A172 (cell line): ENCODE measurements at places on chromosomes 13 and 19. TPM values are rescaled to one million over a fixed set of nuclear protein-coding genes. Genes with fewer than 3 reads are reported as not detected.
A peak's percentile ranks its signal among the peaks of the same experiment; 100 is the strongest.

Gene ZNF264
- total RNA-seq = 20.5 and 33.3 TPM in 2 replicates

DNA sequence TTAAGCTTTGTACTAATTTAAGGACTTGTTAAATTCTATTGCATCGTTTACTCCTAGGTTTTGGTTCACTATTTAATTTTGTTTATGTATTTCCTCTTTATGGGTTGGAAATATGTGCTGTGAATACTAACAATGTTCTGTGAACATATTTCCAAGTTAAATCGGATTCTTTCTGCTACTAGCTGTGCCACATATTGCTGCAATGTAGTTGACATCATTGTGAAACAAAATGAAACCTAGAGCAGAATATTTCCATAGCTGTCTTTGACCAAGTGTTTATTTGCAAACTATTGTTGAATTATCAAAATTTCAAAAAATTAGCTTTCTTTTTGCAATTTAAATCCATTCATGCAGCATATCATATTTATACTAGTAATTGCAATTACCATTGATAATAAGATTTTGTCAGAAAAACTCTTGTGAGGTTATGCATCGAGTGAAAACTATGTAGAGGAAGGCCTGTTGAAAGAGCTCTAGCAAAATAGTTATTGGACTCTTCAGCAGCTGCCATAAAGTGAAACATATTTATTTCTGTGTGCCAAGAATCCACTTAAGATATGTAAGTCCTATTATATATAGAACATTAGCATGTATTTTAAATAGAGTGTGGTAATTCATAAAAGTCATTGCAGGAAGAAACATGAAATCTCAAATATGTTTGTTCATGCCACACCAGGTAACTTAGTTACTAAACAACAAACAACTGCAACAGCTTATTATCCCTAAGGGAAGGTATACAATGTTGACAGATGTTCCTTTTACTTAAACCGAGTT lies 575.1 kb downstream of the SLITRK6 start:
- no peak for DNase-seq

- DNase-seq = no peak
Observed at GRCh38 chr19:27735314-27735713, 1477.6 kb downstream of the UQCRFS1 start.

- DNase-seq = no peak
Observed at GRCh38 chr19:50878851-50879250, 5.6 kb downstream of the KLK2 start.

DNA sequence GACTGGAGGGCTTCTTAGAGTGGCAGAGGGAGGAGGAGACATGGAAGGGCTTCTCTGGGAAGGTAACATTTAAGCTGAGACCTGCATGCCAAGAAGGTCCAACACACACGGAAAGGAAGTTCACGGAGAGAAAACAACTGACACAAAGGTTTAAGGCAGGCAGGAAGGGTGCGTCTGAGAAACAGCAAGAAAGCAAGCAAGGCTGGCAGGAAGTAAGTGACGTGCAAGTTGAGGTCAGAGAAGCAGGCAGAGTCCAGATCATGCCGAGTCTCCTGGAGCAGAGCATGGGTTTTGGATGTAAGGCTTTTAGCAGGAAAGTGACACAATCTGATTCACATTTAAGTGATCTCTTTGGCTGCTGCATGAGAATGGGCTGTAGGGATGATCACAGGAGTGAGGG lies 60.5 kb downstream of the ATP7B start:
- DNase-seq = no peak

Gene PODNL1
- 1.1 and 2.7 TPM in 2 replicates for total RNA-seq

DNA sequence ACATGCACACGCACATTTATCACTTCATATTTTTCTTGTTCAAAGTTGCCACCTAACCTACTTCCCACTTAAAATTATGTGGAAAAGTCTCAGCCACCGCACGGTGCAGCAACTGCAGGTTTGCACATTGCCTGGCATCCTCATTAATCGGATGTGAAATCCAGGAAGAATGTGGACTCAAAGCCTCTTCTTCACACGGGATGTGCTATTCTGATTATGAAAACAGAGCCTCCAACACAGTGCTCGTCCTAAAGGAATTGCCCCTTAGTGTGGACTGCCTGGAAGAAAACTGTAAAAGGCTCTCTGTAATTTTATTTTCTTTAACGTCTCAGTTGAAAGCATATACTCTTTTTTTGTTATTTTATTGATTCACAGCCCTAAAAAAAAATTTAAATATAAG lies 1303.5 kb downstream of the EFNB2 start:
- DNase-seq = no peak

DNA sequence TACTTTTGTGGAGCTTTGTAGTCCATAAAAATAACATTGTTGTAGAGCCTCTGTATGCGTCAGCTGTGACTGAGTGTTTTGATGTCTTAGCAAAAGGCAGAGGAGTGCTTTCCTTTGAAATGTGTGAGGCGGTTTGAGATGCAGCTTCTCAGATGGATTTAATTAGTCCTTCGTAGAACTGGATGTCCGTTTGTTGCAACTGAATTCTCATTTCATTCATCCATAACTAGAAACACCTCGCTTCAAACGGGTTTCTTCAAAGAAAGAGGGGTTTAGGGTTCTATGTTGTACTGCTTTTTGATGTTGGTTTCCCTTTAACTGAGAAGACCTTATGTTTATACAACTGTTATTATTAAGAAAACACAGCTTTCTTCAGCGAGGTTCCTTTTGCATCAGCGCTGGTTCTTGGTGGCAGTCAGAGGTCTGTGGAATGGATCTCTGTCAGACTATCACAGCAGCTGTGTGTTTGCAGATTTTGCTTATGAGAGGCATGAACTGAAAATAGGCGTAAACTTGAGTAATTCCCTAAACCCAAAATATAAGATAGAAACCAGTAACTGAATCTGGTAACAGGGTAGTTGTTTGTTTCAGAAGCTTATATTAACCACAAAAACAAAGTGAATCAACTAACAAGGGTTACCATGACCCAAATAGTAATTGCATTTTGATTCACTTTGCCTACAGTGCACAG lies 194.4 kb downstream of the GGACT start:
- DNase-seq = peak; percentile 74

DNA sequence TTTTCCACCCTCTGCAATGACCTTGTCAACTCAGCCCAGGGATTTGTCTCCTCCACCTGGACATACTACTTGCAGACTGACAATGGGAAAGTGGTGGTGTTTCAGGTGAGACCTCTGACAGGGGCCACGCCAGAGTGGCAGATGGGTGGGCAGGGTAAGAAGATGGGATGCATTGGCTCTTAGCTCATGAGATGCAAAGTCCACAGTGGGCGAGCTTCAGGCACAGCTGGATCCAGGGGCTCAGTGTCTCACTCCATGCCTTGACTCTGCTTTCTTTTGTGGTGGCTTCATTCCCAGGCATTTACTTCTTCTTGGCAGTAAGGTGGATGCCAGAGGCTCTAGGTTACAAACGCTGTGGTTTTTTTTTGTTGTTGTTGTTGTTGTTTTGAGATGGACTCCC lies 3.4 kb downstream of the TMEM59L start:
- DNase-seq = no peak

- DNase-seq = no peak
Observed at GRCh38 chr19:35248310-35249145, at the start of gene LSR. Gene LSR (plus strand): TSS chr19:35249002. CDS start chr19:35249023, 21 bp downstream.

DNA sequence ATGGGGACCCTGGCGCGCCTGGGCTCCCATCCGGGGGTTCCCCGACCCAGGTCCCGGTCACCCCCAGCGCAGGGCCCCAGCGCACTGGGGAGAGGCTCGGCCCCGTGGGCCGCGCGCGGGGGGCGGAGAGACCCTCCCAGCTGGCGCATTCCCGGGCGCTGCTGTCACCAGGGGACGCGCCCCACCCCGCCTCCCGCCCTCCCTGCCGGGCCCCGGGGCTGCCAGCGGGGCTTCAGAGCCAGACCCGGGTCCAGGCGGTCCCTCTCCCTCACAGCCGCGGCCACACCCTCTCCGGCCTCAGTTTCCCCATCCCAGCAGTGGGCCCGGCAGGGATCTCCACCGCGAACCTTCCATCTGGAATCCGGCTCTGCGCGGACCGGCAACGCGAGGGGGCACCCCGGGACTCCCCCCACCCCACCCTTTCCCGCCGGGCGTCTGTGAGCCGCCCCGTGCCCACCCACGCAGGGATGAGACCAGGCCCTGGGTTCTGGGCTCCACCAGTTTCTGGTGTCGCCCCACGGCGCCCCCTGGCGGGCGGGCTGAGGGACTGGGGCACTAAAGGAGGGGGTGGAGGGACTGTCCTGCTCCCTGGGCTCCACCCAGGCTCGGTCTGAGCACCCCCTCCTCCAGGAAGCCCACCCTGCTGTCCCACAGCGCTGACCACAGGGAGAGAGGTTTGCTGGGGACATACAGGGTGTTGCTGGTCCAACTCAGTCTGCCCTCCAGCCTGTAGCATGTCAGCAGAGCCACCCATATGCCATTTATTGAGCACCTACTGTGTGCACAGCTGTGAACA lies 878 bp upstream of the ADAMTSL5 start:
- peak; percentile 63 for DNase-seq

GRCh38 chr19:1540365-1540925 lies 16.6 kb downstream of the PLK5 start:
- no peak for DNase-seq

DNA sequence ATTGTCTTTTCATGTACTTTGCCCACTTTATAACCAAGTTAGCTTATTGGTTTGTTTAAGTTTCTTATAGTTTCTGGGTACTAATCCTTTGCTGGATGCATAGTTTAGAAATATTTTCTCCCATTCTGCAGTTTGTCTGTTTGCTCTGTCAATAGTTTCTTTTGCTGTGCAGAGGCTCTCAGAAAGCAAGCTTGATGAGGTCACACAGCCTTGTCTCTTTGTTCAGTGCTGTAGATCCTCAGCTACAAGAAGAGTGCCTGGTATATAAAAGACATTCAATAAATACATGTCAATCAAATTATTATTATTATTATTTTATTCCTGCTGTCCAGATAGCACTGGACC lies 55.2 kb upstream of the MEDAG start:
- no peak for DNase-seq

Gene CYP4F22
- not detected in 2 replicates for total RNA-seq

- no peak for DNase-seq
Observed at GRCh38 chr13:82292334-82292733, 1589.9 kb downstream of the SLITRK1 start.

DNA sequence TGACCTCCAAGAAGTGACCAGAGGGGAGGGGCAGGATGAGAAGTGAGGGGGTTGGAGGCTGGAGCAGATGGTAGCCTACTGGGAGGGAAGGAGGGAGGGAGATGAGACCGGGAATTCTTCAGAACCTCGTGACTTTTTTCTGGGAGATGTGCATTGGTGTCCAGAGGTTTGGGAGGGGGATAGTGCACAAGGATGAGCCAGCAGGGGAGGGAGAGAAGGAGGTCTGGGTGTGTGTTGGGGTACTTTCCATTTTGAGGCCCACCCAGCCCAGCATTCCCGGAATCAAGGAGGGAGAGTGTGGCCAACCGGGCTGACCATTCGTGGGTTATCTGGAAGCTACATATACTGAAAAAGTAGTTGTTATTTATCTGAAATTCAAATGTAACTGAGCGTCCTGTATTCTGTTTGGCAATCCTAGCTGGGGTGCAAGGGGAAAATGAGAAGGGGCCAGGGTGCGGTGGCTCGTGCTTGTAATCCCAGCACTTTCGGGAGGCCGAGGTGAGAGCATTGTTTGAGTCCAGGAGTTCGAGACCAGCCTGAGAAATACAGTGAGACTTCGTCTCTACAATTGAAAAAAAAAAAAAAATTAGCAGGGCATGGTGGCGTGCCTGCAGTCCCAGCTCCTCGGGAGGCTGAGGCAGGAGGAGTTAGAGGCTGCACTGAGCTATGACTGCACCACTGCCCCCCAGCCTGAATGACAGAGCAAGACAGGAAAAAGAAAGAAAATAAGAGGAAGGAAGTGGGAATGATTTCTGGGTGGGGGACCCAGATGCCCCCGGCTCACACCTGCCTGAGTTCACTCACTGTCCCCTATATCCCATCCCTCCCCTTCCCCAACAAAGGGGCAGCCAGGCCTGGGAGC lies 4.4 kb upstream of the C3 start:
- DNase-seq = no peak

- DNase-seq = no peak
Observed at GRCh38 chr19:29753934-29754305, 38.9 kb upstream of the C19orf12 start.

DNA sequence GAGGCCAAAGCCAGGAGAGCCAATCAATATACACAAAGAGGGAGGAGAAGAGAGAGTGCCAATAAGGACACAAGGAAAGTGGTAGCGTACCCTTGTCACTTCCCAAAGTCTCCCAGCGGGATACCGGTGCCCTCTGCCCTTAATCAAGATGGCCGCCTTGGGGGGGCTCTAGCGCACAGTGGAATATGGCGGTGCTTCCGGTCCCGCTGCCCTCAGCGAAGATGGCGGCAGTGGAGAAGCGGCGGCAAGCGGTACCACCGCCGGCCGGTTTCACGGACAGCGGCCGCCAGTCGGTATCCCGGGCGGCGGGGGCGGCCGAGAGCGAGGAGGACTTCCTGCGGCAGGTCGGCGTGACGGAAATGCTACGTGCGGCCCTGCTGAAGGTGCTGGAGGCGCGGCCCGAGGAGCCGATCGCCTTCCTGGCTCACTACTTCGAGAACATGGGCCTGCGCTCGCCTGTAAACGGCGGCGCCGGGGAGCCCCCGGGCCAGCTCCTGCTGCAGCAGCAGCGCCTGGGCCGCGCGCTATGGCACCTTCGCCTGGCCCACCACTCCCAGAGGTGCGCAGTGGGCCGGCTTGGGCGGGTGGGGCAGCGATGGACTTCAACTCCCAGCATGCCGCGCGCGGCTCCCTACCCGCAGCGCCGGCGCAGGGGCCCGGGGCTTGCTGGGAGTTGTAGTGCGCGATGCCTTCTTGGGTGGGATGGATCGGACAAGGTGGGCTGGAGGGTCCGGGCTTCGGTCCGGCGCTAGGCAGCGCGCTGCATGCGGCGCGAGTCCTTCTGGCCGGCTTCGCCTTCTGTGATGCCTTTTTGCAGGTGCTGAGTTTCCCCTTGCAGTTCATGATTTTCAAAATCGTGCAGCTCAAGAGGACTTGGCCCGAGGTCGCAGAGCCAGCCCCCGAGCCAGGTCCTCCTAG lies at the start of gene TPGS1:
Gene TPGS1, plus strand, starts transcription at position 212 of the 918 bp plus-strand sequence. Its CDS starts 10 bp downstream, at position 222.
- DNase-seq = peak; percentile 66
